Stimulated activated CD8-positive, alpha-beta memory T cell treated with anti-CD3 and anti-CD28 coated beads, Interleukin-2, amount 100 ng/mL, for 48 hours (primary cell): ENCODE measurements at places on chromosomes 7 and 10.

DNA sequence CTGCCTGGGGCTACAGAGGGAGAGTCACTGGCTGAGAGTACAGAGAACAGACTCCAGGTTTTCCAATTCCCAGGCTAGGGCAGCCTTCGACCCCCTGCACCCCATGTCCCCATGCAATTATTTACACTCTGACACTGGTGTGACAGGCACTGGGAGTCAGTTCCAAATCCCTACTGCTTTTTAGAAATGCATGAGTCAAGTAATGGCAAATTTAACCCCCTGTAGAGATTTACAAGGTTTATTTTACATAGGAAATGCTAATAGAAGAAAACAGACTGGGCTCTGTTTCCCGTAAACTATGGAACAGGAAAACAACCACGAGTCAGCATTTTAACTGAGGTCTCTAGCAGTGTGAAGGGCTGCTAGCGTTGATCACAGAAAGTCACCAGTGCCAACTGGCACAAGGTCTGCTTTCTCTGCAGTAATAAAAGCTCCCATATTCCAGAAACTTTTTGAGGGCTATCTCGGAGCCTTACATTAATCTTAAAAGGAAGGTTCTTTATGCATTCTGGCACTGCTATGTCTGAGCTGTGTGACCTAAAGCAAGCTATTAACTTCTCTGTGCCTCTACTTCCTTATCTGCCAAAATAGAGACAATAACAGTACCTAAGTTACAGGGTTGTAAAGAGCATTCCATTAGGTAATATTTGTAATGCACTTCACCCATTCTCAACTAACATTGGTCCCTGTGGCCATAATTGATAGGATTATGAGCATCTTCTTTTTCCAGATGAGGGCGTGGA is 28.2 kb downstream of the NOD1 start:
- no peak for DNase-seq

DNA sequence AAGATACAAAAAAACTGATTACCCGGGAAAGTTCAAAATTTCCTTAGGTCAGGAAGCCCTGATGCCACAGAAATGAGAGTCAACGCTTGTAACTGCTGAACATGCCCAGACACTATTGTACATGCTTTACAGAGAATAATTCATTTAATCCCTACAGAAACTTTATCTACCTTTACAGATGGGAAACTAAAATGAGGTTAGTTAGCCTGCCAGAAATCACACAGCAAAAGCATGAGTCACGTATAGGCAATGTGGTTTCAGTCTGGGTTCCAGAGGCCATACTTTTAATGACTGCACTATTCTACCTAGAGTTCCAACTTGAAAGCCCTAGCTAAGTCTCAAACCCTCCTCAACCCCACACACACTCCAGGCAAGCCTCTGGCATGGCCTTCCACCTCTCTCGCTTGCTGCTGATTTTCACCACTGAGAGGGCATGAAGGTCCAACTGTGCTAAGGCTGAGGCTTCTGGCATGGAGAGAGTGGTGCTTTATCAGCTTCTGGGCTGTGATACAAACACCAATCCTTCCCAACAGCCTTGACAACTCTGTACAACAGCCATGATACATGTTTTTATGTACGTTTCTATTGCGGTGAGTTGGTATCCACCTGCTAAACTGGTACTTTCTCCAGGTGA is 1011.2 kb upstream of the GHITM start:
- no peak for DNase-seq

DNA sequence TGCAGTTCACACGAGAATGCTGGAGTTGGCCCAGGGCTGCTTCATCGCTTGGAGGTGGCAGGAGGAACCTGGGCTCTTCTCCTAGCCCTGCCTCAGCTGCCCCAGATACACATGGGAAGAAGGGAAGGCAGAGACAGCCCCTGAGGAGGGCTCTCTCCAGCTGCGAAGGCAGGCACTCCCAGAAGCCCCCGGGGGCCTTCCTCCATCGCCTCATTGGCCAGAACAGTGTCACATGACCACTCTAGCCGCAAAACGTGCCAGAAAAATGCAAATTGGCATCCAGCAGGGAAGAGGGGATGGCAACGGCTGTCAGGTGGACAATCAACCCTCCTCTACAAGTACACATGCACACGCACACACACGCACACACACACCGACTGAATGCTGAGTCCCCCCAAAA is 217.8 kb upstream of the FRMD4A start:
- DNase-seq = no peak

DNA sequence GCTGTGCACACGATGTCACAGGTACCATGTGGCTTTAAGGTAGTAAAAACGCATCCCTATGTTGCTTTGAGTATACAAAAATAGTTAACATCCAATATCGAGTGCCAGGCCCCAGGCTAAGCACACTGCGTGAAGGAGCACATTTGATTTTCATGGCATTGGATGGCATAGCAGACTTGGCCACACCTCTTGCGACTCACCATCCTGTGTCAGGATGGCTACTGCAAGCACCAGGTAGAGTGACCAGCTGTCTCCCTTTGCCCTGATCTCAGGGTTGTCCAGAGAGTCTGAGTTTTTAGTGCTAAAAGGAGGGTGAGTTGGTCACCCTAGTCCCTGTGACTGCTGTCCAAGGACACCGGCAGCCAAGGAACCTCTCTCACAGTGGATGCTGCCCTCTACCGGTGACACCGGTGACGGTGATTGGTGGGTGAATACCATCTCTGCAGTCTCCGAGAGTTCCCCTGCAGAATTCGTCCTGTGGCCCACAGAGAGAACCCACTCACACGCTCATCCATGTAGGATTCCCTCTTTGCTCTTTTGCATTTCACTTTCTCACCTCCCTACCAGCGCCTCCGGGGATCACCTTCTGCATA is 76.1 kb downstream of the BICC1 start:
- no peak for DNase-seq

DNA sequence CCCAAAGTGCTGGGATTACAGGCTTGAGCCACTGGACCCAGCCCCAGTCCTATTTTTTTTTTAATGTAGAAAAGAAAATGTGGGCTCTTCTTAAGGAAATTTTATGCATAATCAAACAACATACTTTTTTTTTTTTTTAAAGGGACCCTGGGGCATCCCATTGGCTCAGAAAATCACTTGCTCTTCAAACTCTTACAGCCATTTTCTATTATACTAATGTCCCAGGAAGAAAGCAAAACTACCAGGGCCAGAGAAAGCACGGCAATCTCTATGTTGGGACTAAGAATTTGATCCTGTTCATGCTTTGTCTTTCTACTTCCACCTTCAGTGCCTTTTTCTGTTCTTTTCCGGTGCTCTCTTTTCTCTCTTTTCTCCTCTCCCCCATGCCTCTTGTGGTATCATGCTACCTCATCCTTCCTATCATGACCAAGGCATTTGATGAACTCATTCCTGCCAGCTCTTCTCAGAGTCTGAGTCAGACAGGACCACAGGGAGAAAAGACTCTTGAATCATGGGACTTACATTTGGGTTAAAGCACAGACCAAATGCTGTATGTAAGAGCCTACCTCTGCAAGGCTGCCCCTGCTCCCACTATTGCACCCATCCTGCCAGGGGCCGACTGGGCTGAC is 76.4 kb upstream of the CCNY start:
- no peak for DNase-seq

DNA sequence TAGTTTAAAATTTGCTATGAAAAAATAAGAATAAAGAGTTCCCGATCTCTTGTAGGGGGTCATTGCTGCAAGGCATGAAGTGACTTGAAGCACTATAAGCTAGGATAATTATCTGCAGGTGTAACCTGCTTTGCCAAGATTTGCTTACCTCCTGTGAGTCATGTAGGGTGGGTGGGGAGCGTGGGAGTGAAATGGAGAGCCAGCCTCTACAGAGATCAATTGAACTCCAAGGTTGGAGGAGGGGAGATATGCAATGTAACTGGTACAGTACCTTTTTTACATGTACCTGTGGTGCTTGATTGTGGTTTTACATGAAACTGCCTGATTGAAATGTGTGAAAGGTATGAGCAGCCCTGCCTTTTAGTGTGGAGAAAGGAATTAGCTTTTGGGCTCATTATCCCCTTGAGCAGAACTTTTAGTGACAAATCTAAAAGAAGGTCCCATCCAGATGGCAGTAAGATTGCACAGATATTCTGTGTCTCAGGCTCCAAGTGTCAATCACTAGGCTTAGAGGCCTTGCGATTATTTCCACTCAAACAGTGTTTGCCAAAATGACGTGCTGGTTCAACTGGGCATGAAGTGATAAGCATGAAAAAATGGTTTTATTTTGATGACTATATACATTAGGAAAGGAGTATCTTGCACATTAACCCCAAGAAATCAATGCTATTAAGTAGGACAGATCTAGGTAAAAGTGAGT is 138.6 kb upstream of the GRB10 start:
- DNase-seq = no peak

DNA sequence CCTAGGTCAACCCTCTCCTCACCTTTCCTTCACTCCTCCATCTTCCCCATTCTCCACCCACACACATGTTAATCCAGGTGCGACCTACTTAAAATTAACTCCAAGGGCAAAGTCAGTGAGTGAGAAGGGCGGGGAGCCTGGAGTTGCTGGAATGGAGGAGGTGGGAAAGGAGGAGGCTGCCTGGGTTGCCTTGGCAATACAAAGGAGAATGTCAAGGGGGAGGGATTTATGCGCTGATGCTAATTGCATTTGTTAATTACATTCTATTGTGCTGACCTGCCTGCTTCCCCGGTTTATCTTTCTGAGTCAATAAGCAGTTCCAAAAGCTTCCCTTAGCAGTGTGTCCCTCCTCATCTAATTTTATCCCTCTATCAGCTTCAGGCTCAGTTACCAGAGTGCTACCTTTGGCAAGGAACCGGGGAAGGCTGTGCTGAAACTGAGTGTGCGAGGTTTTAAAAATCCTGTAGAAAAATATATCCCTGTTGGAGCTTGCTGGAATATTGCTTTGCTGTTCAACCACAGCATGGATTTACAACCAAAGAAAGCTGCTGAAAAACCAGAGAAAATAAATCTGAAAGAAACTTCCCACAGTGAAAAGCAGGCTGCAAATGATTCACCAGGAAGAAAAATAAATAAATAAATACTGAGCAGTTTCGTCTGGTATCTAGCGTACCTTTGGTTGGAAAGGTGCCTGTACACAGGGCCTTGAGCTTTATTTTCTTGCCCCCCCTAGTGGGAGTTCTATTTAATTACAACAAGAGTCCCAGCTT is 113.2 kb upstream of the DGKB start:
- DNase-seq = no peak

GRCh38 chr7:90092506-90092905 is 61.8 kb upstream of the STEAP1 start:
- no peak for DNase-seq

DNA sequence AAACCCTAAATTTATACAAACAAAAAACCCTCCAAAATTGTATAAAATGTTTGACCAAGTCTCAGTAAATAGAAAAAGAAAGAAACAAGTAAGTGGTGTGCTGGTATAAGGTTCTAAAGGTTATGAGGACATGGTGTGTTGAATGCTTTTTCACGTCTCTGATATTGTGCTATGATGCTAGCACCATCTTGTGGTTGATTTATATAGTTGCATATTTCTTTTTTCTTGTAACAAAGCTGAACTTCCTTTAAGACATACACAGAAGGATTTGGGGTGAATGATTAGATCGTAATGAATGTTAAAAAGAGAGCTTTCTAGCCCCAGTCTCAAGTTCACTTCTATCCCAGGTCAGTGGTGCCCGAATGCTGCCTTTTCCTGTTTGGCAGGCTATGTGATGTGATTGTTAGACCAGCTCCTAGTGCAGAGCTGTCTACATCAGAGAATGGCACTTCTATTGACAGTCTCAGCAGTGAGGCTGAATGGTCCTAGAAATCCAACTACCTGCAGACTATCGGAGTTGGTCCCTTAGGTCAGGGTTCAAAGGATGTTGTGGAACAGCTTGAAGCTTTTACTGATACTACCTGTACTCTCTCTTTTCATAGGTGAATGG is 25.0 kb downstream of the VTI1A start:
- no peak for DNase-seq

- DNase-seq = no peak
Observed at GRCh38 chr7:27944643-27945042, 204.7 kb downstream of the TAX1BP1 start.

DNA sequence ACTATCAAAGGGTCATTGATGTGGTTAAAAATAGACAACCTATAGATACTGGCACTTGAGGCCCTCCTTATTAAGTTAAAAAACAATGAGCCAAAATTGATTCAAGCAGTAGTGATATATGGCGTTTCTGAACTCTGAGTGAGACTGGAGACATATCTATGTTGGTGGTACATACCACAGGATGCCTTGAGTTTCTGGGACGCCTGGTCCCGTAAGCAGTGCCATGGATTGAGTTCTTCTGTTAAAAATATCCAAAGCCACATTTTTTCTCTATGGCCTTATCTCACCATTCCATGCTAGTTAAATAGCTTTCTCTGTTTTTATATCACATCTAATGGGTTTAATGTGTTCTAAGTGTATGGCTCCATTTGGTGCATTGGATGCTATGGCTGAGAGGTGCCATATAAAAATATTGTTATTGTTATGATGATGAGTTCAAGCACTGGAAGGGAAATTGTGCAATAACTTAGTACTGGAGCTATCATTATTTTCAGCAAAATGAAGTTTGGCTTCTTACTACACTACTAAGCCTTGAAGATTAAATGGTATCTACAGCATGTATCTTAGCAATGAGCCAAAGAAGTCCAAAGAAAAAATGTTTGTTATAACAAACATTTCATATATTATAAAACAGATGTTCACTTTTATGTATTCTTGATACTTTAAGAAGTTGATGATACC is 713.9 kb downstream of the SUGCT start:
- DNase-seq = no peak

DNA sequence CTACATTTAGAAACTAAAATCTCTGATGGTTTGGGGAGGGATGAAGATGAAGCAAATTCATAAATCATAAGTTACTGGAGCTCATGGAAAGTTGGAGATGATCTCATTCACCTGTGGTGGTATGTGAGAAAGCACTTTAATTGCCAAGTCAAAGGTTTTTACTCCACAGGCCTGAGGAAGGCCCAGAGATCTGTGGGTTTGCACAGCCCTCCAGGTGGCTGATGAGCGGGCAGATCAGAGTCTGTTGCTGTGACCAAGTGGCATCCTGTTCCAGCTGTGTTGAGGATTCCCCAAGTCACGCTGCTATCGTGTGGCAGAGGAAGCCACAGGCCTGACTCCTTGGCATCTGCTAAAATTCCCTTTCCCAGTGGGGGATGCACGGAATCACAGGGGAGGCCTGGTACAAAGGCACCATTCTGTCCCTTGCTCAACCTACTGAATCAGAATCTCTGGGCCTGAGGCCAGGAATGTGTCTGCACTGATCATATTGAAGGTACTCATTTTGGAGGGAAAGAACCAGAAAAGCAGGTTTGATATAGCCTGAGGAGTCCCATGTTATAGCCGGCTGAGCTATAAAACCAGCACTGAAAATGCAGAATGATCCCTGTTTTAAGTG is 19.7 kb upstream of the DDC start:
- DNase-seq = no peak
